Ecto neural progenitor cell (in vitro differentiated cells): ENCODE measurements at places on chromosomes 2 and 18.
A peak's percentile ranks its signal among the peaks of the same experiment; 100 is the strongest.

DNA sequence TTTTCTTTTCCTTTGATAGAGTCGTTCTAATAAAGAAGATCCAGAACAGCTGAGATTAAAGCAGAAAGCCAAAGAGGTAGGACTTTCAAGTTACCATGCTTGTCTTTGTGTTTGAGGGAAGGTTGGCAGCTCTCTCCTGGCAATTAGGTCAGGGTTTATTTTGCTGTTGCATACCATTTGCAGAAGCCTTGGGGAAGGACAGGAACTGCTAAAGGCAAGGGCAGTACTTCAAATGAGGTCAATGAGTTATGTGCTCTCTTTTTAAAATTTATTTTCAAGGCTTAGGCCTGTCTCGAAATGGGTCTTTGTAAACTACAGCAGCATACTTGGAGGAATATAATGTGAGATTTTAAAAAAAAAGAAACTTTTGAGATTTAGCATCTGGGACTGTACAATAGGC lies 108.9 kb downstream of the TAF4B start:
- DNase-seq, result no peak

- no peak for DNase-seq
Measured at GRCh38 chr18:48543228-48543627, 4.4 kb downstream of the CTIF start.

GRCh38 chr18:46096651-46097300 lies 1.3 kb downstream of the ATP5F1A start:
- no peak for DNase-seq

- DNase-seq, result no peak
Measured at GRCh38 chr18:43115076-43115921, at the start of gene RIT2. TSS of gene RIT2 (minus strand) at chr18:43115685.

GRCh38 chr2:73290049-73290839 lies 3.1 kb downstream of the EGR4 start:
- no peak for DNase-seq

DNA sequence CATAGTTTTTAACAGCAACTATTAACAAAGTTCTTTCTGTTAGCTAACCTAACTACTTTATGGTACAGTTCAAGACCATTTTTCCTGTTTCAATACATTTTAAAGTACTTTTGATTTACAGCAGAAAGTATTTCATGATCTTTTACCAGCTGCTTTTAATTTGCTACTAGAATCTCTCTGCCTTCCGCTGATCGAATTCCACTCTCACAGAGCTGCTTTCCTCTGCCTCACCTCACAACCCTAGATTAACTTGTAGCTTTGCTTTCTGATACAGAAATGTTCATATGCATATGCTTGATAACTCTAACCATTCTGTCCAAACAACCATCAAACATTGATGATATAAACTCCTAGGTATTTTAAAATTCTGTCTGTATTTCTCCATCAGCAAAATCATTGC lies 463.2 kb upstream of the ZEB2 start:
- no peak for DNase-seq

DNA sequence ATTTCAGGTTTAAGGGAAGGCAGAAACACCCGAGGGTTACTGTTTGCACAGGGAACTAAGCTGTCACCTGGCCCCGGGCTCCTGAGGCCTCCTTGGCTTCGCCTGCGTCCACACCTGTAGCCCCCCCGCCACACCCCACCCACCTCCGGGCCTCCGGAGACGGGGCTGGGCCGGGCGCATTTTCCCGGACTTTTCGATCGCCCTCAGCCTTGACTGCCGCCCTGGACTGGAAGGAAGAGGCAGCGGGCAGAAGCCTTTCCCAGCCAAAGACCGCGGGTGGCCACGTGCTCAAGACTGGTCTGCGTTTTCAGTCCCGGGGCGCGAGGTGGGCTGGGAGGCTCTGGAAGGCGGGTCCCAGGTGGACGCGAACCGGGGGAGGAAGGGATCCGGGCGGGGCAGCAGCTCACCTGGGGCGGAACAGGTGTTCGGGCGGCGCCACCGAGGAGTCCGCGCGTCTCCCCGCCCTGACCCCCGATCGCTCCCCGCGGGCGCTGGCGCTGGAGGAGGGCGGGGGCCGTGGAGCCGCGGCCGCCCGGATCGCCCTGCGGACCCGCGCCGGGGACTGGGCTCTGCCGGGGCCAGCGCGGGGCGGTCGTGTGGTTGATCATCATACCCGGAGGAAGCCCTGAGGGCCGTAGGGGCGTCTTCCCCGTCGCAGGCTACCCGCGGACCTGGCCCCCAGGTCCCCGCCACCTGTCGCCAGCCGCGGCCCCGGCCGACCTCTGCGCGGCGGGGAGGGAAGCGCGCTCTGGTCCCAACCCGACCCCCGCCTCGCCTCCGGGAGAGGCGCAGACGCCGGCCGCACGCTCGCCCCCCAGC lies 3.2 kb downstream of the ID2 start:
- DNase-seq, result peak; percentile 84

DNA sequence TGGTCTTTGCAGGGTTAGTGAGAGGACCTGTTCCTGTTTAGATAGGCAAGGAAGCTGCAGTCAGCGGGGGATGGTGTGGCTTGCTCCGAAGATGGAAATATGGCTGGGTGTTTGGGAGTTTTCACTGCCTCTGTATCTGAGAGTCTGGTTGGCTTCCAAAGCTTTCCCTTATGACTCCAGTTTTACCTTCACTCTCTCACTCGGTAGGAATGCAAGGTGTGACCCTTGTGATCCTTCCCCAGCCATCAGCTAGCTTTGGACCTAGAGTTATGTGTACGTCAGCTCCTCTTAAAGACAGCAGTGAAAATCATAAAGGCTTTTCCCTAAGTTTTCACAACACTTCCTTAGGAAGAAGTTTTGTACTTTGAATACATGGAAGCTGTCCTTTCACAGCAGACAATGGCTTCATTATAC lies 35.5 kb upstream of the TMEM87B start:
- no peak for DNase-seq

DNA sequence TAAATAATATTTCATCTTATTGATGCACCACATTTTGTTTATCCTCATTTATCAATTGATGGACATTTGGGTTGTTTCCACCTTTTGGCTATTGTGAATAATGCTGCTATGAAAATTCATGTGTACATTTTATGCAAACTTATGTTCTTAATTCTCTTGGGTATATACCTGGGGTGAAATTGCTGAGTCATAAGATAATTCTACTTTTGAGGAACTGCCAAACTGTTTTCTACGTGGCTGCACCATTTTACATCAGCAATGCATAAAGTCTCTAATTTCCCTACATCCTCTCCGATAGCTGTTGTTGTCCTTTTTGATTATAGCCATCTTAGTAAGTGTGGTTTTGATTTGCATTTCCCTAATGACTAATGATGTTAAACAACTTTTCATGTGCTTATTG lies 116.5 kb upstream of the DLX2 start:
- no peak for DNase-seq

GRCh38 chr2:42923580-42924417 lies 131.4 kb upstream of the HAAO start:
- no peak for DNase-seq

- DNase-seq, result no peak
Measured at GRCh38 chr2:140349695-140350094, 1569.5 kb upstream of the NXPH2 start.

GRCh38 chr18:67425672-67426071 lies 90.8 kb downstream of the DSEL start:
- DNase-seq, result no peak

- no peak for DNase-seq
Measured at GRCh38 chr18:62186499-62186773, 420 bp downstream of the PIGN start.

DNA sequence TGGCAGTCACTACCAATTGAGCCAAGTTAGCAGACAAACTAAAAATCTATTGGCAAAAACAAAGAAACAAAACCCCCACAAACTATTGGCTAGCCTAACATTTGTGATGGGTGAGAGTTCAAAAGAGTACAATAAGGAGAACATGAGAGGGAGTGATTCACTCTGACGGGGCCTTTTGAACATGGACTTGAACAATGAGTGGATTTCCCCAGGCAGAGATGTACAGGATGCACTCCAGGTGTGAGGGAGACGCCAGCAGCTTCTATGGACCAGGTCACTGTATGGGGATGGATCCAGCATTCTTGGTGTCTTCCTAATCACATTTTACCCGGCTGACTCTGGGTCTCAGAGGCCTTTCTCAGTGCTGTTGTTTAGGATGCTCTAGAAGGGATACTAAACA lies 167.5 kb upstream of the SMAD2 start:
- no peak for DNase-seq
